ENCODE measurements at places on chromosomes 5 and 9.

- DNase-seq: no peak
Measured at GRCh38 chr9:75039801-75040200, 11.7 kb upstream of the CARNMT1 start.

- no peak for DNase-seq
Measured at GRCh38 chr5:34865091-34865490, 26.1 kb downstream of the TTC23L start.

- peak; percentile 89 for DNase-seq
Measured at GRCh38 chr9:104856413-104856941, 71.5 kb downstream of the ABCA1 start.

DNA sequence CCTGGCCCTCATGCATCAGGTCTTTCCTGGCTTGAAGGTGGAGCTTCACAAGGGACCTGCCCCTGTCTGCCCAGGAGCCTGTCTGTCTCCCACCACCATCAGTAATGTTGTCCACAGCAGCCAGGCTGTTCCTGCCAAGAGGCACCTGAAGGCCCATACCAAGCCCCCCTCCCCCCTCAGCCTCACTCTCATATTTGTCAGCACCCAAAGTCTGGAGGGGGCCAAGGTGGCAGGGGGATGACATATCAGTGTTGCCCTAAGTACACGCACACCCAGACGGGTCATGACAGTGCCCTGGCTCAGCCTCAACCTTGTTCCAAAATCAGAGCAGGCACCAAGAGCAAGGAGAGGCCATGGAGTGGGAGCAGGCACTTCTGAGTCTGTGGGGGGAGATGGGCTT is 27.2 kb upstream of the CYLC2 start:
- no peak for DNase-seq

DNA sequence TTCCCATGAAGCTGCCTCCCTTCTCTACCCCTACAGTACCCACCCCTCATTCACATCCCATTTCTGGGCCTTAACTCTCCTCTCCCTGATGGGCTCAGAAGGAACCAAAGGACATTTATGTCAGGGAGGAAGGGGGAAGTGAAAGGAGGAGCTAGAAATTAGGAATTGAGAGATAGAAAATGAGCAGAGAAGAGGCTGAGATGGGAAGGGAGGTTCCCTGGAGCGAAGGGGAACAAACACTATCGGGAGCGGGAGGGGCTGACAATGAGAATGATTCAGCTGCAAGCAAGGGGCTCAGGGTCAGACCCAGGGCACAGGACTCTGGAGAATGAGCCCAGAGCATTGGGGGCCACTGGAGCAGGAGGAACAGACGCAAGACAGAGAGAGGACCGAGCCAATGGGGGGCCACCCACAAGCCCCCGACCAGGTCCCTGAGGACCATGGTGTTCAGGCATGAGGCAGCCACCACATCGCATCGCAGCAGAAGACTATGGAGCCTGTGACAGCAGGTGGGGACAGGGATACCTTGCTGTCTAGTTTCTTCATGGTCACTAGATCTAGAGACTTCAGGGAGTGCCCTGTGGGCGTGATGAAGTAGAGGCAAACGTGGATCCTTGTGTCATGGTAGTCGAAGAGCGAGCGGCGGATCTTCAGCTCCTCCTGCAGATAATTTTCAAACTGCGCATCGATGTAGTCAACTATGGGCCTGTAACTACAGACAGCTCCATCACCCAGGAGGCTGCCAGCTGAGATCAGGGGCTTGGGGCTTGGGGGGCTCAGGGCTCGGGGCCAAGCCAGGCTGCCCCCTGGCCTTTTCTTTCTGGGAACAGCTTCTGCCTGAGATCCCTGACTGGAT is 13.6 kb downstream of the SEPTIN8 start:
- DNase-seq: no peak
